ENCODE measurements at places on chromosomes 11 and 22.
A peak's percentile ranks its signal among the peaks of the same experiment; 100 is the strongest.

GRCh38 chr22:17060126-17060525, 24.7 kb upstream of the IL17RA start:
- DNase-seq = no peak

- DNase-seq = no peak
Observed at GRCh38 chr22:19114984-19115552, 7.1 kb downstream of the DGCR2 start.

DNA sequence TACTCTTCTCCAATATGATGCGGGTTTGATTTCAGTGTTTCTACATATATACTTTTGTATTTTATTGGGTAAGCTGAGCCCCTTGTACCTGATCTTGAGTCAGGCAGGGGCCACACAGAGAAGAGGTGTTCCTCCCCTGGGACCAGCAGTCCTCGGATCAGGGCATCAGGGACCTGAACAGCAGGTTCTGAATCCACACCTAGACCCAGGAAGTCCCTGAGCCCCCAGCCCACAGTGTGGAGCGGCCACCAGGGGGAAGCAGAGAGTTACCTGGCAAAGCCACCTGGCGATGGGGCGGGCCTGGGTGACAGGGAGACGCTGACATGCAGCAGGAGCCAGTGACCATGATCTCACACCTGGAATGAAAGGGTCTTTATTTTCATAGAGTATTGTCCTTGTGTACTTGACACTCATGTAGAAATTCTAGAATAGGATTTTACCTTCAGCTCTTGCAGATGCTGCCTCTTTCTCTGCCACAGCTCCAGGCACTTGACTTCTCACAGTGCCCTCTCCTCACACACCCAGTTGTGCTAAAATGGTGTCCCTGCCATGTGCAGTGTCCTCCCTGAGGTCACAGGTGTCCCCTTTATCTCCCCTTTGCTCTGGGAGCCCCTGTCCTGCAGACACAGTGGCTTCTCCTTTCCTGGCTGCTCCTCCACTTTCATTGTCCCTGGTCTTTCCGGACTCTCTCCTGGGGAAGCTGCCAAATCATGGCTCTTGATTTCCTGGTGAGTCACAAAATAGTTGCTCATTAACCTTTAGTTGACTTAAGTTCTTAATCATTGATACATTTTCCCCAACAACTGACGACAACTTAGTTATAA, 48.5 kb downstream of the GGTLC2 start:
- DNase-seq = no peak

DNA sequence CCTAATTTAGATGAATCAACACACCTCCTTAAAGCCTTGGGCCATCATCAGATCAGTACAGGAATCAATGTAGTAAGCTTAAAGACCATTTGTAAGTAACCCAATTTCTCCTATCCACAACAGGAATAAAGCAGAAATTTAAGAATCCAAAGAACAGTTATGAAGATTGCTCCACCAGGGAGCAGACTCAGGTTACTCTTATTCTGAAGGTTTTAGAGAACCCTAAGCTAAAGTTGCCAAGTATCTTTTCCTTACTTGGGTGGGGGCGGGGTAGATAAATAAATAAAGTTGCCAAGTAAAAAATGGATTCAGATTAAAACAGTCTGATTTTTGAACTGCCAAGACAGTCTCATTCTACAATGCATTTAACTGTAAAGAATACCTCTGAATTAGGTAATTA, 18.1 kb downstream of the CKAP5 start:
- no peak for DNase-seq

- DNase-seq = no peak
Observed at GRCh38 chr11:69645801-69646492, 5.0 kb downstream of the CCND1 start.

DNA sequence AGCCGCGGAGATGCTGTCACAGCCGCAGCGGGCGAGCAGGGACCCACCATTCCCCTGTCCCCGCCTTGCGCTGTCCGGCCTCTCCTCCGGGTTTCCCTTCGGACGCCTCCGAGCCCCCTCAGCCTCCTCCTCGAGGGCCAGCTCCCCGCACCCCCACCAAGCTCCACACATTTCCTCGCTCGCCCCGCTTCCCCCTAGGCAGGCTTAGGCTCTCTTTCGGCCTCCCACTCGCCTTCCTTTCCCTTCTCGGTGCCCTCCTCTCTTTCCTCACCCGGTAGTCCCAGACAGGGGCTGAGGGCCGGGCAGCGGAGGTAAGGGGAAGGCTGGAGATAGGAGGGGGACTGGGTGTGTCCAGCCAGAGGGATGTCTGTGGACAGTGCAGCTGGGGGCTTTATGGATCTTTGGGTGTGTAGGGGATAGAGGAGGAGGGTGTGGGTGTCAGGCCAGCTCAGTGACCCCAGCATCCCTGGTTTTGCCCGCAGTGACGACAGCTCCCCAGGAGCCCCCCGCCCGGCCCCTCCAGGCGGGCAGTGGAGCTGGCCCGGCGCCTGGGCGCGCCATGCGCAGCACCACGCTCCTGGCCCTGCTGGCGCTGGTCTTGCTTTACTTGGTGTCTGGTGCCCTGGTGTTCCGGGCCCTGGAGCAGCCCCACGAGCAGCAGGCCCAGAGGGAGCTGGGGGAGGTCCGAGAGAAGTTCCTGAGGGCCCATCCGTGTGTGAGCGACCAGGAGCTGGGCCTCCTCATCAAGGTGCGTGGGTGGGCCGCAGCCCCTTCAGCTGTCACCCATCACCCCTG, 1.6 kb downstream of the KCNK4 start:
- DNase-seq = no peak

DNA sequence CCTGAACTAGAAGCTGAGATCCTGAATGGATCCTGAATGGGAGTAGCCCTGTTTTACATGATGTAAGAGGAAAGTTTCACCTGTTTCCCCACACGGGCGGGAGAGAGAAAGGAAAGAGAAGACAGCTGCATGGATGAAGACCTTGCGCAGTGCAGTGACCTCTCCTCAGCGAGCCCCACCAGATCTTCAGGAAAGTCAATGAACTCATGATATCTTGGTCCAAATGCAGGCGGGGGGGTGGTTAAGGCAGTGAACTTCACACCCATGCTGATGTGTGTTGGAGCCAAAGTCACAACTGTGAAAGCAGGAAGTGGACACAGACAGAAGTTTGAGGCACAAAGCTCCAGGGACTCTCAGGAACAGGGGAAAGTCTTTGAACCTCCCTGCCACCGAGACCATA, 8.6 kb upstream of the FJX1 start:
- DNase-seq = no peak

- DNase-seq = no peak
Observed at GRCh38 chr11:128905345-128906184, 14.4 kb downstream of the KCNJ5 start.

GRCh38 chr11:27367881-27368280, 4.9 kb upstream of the CCDC34 start:
- no peak for DNase-seq

- DNase-seq = no peak
Observed at GRCh38 chr11:70473873-70474690, 75.8 kb downstream of the CTTN start.

DNA sequence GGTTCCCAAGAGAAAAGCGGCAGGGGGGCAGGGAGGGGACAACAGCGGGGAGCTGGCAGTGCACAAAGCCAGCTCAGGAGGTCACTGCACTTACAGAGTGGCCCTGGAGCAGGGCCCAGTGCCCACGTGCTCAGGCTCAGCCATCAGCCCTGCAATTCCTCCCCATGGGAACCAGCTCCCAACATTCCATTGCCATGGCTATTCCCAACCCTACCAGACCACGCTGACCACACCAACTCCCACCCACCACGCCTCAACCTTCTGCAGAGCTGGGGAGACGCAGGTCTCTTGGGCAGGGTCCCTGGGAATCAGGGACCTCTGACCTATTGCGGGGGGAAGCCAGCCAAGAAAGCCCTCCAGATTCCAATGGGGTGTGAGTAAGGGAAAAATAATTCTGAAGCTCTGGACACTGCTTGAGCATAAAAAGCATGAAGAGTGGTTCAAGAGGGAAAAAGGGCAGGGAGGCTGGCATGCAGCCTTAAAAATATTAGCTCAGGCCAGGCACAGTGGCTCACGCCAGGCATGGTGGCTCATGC, 38.3 kb upstream of the TFIP11 start:
- DNase-seq = peak; percentile 25

DNA sequence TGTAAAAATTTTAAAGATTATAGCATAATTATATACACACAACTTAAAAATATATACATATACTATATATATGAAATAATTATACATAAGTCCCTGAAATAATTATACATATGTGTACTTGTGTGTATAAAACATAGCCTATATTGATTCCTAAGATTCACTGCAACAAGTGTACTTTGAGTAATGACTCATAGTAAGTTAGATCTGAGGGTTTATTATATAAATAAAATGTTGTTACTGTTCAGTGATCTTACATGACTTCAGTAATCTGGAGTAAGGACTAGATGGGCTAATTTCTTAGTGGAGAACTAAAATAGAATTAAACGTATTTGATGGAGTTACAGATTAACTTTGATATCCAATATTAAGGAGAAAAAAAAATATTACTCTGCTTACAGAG, 350.5 kb downstream of the CNTN5 start:
- DNase-seq = no peak

GRCh38 chr22:47011131-47011858, 248.8 kb downstream of the TBC1D22A start:
- peak; percentile 9 for DNase-seq

DNA sequence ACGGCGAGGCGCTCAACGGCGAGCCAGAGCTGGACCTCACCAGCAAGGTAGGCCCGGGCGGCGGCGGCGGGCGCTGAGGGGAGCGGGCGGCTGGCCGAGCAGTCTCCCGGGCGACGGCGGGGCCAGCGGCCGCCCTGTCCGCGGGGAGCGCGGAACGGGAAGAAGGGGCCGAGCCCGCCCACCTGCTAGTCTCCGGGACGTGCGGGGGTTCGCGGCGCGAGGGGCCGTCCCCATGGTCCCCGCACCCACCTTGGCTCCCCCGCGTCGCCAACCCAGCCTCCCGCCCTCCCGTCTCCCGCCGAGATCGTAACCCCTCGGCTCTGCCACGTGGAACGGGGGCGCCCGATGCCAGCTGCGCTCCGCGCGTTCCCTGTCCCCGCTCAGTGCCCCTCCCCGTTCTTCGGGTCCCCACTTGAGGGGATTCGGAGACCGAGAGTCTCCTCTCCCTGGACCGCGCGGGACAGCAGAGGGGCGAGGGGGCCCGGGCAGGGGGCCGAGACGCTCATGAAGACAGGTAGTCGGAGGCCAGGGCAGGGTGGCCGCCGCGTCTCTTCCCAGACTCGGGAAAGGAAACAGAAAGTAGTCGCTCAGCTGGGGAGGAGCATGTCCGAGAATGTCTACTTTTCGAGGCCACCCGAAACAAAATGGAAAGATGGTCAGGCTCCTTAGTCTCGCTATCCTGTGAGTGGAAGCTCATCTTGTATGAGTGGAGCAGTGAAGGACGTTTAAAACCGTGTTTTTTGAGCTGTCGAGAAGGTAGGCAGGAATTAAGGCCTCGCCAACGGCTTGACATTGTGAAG, 557 bp downstream of the GTPBP1 start:
- DNase-seq = no peak

- no peak for DNase-seq
Observed at GRCh38 chr11:112983887-112984286, 22.7 kb downstream of the NCAM1 start.

DNA sequence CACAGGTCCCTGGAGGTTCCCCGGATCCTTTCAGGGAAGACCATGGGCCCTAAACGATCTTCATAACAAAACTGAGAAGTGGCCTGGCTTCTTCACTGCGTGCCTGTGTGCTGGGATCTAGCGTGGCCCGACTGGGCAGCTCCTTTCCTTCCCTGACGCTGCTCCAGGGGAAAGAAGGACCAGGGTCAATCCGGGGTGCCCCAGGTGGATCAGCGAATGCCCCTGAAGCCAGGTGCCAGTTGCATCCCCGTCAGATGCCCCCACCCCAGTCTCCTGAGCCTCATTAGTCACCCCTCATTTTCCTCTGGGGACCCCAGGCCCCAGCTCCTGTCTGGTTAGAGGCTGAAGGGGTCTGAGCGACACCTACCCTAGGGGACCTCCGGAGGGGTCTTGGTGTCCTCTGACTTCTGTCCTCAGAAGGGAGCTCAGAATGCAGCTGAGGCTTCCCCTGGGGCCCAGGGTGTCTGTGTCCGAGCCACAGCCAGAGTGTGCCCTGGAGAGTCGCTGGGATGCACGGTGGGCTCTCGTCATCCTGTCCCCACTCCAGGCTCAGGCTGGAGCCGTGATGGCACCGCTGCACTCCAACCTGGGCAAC, 18.7 kb upstream of the MUC6 start:
- no peak for DNase-seq

DNA sequence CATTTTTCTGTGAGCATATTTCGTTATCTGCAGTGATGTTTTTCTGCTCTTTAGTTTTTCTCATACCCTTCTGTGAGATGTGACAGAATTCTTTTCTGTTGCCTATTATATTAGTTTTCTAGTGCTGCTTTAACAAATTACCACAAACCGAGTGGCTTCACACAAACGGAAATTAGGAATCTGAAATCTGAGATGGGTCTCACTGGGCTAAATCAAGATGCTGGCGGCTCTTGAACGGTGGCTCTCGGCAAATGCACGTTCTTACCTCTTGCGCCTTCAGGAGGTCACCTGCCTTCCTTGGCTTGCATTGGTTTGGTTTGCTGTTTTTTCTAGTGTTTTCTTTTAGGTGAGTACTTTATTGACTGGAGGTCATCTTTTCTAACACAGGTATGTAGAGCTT, 13.0 kb downstream of the ZBED4 start:
- DNase-seq = no peak

DNA sequence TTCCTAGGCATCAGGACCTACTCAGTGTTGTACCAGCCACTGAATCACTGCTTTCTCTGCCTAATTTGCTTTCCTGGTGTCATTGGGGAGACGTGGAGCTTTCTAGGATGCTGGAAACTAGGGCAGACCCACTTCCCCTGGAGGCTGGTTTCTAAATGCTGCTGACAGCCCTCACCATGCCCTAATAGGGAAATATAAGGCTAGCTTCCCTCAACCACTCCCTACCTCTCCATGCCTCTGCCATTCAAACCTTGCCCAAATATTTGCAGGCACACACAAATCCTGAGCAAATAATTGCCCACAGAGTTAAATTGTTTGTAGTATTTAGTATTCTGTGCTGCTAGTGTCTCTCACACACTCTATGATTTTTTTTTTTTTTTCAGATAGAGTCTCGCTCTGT, 310.2 kb downstream of the DDX10 start:
- no peak for DNase-seq

GRCh38 chr11:12666915-12667314, 7.3 kb upstream of the TEAD1 start:
- DNase-seq = no peak

- DNase-seq = no peak
Observed at GRCh38 chr11:107752949-107753822, 41.3 kb upstream of the SLN start.

GRCh38 chr11:15307619-15308024, 192.9 kb downstream of the INSC start:
- DNase-seq = no peak

GRCh38 chr11:63552921-63553320, 10.3 kb downstream of the PLAAT2 start:
- no peak for DNase-seq

GRCh38 chr11:64814712-64815187, 4.4 kb upstream of the MEN1 start:
- DNase-seq = no peak

DNA sequence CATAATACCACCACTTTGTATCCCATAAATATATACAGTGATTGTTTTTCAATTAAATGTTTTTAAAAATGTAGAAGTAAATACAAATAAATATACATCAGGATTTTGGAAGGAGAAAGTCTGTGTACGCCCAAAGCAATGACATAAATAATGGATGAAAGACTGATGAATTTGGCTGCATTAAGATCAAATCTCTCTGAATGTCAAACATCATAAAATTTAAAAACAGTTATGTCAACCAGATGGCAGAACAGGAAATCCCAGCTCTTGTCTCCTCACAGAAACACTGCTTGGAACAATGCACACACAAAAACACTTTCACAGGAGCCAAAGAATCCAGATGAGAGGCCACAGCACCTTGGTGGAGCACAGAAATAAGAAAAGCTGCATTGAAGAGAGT, 332.9 kb downstream of the NTM start:
- DNase-seq = no peak

Measured in fibroblast of skin of left biceps (primary cell).